ENCODE measurements at places on chromosomes 1 and 21.

DNA sequence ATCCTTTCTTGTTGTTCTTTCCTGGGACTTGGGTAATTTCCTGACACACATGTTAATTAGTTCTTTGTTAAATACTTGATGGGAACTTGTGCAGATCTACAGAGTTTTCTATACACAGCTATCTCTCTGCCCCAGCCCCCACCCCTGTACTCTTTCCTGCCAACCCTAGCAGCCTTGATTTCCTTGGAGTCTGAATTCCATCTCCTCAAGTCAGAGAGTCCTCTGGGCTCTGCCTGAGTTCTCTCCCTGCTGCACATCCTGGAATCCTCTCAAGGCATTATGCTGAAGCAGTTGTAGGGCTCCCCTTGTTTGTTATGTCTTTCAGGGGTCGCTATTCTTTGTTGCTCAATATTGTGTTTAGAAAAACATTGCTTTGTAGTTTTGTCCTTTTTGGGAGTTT, 384.7 kb downstream of the RPS6KC1 start:
- no peak for DNase-seq

DNA sequence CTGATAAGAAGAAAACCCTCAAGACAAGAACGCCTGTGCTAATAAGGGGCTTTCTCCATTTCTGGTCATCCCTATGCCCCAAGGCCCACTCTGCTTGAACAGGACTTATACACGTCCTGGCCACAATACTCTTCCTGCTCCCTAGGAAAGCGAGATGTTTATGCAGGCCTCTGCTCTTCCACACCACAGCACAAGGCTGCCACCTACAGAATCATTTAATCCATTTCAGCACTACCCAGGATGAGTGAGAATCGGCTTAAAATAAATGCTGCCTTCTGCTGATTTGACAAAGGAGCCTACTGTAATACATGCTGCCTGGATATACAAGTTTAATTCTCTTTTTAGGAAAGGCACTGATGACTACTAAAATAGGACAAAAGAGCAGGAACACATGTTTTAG, 29.4 kb downstream of the FRRS1 start:
- DNase-seq: no peak

GRCh38 chr1:178232949-178233348, 139.0 kb downstream of the RASAL2 start:
- DNase-seq: no peak

- DNase-seq: no peak
Measured at GRCh38 chr1:154520333-154520732, 18.1 kb upstream of the SHE start.

DNA sequence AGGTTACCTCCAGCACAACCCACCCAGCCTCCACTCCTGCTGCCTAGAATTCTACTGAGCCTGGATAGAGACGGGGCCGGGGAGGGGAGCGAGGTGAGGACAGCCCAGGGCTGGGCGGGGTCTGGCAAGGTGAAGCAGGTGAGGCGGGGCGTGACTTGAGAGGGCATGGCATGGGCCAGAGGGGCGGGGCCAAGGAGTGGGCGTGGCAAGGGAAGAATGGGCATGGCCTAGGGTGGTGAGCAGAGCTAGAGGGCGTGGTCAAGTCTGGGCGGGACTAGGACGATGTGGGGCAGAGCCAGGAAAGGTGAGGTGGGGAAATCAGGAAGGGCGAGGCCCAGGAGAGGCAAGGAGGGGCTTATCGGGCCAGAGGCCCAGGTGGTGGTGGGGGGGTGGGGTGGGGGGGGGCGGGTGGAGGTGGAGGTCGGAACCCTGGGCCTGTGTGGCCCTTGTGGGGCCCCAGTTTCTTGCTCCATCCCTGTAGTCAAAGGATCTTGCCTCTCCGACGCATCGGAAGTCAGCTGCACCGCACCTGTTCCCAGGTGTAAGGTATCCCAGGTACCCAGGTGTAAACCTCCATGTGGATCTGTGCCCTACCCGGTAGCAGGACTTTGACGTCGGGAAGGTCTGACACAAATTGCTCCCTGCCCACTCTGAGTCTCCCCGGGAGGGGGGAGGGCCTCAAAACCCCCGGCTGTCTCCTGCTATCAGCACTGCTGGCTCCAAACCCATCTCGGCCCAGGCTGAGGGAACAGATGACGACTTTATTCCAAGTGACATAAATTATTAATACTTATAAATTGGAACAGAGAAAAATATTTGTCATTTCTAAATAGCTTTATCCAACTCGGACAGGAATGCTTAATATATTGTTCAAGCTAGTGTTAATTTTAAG, 32.9 kb upstream of the UTS2 start:
- no peak for DNase-seq

- DNase-seq: no peak
Measured at GRCh38 chr1:41626616-41627375, 142.3 kb upstream of the EDN2 start.

GRCh38 chr1:219140303-219140877, 33.3 kb upstream of the LYPLAL1 start:
- DNase-seq: no peak

DNA sequence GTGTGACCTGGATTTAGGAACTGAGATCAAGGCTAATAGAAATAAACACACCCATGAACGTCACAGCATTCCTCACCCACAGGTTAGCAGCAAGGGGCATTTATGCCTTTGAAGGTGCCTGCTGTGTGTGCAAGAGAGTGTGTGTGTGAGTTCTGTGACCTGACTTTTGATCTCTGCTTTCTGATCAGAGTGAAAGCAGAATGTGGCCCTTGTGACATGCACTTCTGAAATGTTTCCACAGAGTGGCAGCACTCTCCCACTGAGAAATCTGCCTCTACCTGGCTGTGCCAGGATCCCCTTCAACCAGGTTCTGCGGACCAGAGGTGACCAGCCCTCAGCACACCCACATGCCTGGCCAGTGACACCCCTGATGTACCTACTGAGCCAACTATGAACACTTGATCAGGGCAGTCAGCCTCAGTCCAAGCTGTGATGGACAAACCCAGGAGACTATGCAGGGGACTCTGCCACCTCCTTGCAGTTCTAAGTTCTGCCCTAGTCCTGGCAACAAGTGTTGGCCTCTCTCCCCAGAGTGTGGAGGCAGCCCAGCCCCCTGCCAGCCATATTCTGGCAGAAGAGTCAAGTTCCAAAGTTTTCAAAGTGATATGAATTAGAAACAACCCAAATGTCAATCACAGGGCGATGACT, 41.0 kb downstream of the RXRG start:
- peak; percentile 10 for DNase-seq

DNA sequence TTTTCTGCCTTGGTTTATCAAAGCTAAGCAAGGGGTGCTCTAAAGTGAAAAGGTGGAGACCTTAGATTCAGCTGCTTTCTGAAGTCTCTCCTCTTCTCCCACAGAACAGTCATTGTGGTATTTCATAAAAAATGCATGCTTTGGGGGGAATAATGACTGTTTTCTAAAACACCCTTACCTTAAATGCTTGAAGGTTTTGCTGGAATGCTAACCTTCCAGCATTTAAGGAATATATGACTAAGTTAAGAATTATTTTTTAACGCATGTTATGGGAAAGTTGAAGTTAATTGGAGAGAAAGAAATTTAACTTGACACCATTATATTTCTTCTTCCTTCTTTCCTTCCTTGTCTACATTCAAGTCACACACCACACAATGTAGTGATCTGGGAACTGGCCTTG, 162.5 kb downstream of the ROR1 start:
- no peak for DNase-seq

- DNase-seq: no peak
Measured at GRCh38 chr1:191953526-191953925, 204.7 kb upstream of the RGS18 start.

DNA sequence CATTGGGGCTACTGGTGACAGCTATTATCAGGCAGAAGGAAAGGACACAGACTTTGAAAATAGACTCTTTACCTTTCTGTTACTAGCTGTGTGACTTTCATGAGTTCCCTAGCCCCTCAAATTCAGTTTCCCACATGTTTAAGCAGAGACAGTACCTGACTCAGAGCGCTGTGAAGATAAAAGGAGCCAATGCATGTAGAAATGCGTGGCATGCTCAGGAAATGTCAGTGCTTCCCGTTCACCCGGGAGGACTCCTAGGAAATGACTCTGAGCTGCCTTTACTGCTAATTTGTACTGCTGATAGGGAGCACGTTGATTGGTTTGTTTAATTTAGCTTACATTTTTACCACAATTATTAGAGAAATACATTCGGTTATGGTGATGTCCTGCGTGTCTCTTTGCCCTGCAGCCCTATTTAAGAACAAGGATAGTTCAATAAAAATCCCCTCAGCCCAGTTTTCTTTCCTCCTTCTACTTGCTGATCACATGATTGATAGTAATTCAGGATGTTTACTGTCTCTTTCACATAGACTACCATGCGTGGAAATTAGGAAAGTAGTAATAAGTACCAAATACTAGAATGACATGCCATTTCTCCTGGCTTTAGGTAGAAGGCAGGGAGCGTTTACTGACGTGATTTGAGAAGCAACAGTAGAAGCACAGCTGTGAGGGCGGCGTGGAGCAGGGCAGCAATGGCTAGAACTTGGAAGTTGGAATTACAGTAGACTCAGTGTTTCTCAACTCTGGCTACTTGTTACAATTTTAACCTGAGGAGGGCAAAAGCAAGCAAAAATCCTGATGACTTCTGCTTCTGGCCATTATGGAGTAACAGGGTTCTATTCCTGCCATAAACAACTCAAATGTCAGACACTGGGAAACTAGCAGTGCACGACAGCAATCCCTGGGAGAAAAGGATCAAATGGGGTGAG, 15.9 kb downstream of the PDIK1L start:
- DNase-seq: no peak

- no peak for DNase-seq
Measured at GRCh38 chr1:223649222-223649621, 16.3 kb downstream of the CAPN8 start.

GRCh38 chr1:205925736-205926135, 17.5 kb downstream of the SLC26A9 start:
- DNase-seq: no peak

- no peak for DNase-seq
Measured at GRCh38 chr1:64199154-64199553, 4.3 kb upstream of the UBE2U start.

DNA sequence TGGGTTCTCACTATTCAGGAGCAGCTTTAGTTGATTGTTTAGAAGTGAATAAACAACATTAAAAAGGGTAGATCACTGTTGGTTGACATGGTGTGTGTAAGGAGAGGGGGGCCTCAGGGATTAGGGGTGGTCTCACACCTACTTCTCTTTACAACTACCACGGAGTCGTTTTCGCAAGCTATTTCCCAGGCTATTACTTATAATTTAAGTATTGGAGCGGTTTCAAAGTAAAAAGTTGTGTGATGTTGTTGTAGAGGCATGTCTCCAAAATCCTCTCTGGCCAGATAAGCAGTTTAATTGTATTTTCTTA, 1.3 kb downstream of the GPSM2 start:
- no peak for DNase-seq

GRCh38 chr1:145977016-145977415, 12.5 kb downstream of the POLR3GL start:
- no peak for DNase-seq

- DNase-seq: no peak
Measured at GRCh38 chr1:200561856-200562214, 58.7 kb downstream of the KIF14 start.

DNA sequence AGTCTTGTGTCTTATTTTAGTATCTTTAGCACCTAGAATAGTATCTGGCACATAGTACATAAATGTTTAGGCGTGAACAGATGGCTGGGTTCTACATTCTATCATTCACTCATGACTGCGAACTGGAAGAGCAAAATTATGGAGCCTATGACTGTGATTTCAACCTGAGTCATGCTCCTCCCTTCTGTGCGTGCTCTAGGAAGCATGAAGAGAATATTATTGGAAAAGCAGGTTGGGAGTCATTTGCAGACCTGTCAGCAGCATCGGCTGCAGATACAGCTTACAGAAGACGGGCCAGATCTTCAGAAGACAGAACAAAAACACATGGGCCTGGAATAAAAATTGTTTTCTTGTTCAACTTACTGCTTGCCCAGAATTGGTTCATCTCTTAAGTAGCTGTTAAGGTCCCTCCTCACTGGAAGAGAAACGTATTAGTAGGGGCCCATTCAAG, 344.0 kb upstream of the USP24 start:
- no peak for DNase-seq

DNA sequence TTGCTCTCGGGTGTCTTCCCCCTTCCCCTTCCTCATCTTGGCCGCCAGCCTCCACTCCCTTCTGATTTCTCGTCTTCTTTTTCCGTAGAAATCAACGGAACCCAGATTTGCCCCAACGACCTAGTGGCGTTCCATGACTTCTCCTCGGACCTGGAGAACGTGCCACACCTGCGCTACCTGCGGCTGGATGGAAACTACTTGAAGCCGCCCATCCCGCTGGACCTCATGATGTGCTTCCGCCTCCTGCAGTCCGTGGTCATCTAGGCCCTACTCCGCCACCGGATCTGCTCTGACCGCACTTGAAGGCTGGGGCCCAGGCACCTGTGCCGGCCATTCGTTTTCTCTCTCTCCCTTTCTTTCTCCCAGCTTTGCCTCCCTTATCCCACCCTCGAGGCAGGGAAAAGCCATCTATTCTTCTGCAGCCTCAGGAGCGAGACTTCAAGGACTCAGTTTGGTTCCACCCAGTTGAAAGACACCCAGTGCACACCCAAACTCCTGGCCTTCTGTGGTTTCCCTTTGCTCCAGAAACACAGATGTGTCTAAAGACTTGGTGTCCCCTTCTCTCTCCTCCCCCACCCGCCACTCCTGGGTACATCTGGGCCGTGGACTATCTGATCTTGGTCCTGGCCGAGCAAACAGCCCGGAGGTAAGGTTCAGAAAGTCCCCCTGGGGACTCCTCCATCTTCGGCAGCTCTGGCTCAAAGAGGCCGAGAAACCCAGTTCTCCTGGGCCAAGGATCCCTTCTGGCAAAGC, 7.2 kb upstream of the OPTC start:
- DNase-seq: no peak

- no peak for DNase-seq
Measured at GRCh38 chr1:214108097-214108446, 120.3 kb downstream of the PROX1 start.

- DNase-seq: no peak
Measured at GRCh38 chr1:31295874-31296485, 608 bp downstream of the SNRNP40 start.

- DNase-seq: no peak
Measured at GRCh38 chr21:24115141-24115540, 1492.1 kb downstream of the MRPL39 start.

- no peak for DNase-seq
Measured at GRCh38 chr1:52635321-52636089, 2.5 kb downstream of the SHISAL2A start.

- DNase-seq: no peak
Measured at GRCh38 chr1:184562806-184563205, 176.0 kb downstream of the C1orf21 start.
